ENCODE measurements at places on chromosomes 5 and 9.
A peak's percentile ranks its signal among the peaks of the same experiment; 100 is the strongest.

DNA sequence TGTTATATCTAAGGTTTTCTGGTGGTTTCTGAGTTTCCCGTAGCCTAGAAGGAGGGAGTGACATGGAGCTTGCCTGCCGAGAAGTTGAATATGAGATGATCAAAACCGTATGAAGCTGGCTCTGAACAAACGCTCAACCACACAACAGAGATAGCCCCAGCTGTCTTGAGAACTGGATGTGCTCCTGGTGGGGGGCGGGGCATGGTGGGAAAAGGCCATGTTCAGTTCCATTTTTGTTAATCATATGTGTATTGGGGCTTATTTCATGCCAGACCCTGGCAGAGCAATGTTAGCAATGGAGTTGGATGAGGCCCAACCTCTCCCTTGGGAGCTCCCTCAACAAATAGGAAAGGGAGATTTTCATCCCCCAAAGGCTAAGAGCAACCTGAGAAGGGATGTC lies 4.8 kb downstream of the CCL19 start:
- DNase-seq: no peak

- DNase-seq: no peak
These were observed 21.0 kb downstream of the F2R start for GRCh38 chr5:76736679-76737556.

DNA sequence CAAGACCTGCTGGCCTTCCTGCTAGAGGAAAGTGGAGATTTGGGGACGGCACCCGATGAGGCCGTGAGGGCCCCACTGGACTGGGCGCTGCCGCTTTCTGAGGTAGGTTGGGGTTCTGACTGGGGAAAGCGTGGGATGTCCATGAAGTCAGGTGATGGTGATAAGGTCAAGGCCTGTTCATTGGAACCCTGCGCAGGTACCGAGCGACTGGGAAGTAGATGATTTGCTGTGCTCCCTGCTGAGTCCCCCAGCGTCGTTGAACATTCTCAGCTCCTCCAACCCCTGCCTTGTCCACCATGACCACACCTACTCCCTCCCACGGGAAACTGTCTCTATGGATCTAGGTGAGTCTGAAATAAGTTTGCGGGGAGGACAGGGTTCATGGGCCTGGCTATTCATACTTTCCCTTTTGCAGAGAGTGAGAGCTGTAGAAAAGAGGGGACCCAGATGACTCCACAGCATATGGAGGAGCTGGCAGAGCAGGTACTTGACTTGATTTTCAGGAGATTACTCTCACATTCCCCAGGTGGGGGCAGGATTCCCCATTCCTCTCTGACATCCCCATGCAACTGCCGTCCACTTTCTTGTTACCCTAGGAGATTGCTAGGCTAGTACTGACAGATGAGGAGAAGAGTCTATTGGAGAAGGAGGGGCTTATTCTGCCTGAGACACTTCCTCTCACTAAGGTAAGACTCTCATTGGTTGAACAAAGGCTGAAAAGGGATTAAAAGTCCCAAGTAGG lies 505 bp downstream of the CREB3 start:
- no peak for DNase-seq

- DNase-seq: no peak
These were observed 220.5 kb downstream of the SH3GL2 start for GRCh38 chr9:17799369-17799768.

DNA sequence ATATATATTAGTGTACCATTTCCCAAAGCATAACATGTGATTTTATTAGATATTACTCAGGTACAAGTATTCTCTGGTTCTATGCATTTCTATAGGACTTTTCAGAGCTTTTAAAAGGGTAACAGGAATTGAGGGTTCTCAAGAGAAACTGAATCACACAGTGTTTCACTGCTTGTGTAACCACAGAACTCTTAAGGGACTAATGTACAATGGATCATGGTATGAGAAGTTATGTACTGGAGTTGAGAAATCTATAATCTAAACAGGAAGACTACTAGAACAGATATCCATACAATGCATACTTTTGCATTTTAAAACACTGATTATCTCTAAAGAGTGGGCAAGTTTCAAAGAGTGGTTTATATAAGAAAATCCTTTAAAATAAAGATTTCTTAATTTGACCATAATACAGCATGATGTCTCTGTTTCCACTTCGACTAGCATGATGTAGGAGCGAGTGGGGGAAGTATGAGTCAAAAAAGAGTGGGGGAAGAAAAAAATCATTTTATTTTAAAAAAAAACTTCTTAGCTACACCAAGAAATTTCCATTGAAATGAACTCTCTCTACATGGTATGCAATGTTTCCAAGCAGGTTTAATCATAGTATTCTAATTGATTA lies 183.5 kb downstream of the RFX3 start:
- no peak for DNase-seq

DNA sequence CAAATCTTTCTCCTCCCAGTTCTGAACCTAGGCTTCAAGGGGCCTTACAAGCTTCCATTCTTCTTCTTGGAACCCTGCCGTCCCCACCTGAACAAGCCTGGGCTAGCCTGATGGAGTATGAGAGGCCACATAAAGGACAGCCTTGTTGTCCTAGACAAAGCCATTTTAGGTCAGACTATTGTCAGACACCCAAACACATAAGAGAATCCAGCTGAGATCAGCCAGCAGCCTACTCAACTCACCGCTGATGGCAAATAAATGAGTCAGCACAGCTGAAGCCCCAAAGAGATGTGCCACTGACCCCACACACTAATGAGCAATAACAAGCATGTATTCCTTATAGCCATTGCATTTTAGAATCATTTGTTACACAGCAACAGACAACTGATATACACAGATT lies 33.8 kb downstream of the SVEP1 start:
- DNase-seq: no peak

DNA sequence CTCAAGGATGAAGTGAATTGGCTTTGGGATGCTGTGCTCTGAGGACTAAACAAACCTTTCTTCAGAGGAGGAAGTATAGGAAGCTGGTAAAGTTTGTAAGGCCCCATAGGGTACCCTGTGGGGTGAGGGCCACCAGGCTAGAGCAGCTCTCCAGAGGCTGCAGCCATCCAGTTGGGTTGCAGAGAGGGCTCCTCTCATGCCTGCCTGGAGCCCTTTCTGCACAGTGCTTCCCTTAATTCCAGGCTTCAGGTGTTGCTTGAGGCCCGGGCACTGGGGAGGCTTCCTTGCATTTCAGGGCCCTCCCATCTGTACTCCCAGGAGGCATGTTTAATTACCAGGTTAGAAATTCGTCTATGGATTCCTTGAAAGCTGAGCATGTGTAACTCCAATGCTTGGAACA lies 95.3 kb upstream of the FSTL4 start:
- DNase-seq: no peak

DNA sequence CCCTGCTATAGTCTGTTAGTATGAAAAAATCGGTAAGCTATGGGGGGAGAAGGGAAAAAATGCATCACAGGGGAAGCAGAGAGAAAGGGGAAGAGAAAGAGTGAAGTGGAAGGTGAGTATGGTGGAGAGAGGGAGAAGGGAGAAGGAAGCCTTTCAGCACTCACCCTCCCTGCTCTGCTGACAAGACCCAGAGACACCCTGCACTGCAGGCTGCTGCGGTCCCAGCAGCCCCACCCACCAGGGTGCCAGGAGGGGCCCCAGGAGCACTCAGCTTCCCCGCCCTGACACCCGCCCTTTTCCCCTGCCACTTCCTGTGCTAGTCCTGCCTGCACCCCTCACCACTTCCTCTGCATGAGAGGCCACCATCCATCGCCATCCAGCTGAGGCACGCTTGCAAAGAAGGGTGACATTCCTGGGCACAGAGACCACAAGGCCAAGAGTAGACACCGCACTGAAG lies 12.7 kb downstream of the STK10 start:
- peak; percentile 75 for DNase-seq

DNA sequence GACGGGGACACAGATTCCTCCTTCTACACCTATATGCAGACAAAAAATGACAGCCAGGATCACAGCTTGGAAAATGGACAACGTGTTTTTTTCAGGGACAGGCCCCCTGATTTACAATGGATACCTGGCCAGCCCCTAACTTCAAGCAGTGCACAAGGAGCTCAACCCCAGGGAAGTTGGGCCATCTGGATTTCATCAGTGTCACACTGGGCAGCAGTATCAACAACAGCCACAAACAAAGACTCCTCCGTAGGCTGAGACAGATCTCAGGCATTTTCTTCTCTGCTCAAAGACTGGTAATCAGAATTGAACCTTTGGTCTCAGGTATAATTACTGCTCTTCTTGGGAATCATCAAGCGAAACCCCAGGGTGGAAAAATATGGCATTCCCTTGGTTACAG lies 374.0 kb downstream of the ZNF608 start:
- no peak for DNase-seq

DNA sequence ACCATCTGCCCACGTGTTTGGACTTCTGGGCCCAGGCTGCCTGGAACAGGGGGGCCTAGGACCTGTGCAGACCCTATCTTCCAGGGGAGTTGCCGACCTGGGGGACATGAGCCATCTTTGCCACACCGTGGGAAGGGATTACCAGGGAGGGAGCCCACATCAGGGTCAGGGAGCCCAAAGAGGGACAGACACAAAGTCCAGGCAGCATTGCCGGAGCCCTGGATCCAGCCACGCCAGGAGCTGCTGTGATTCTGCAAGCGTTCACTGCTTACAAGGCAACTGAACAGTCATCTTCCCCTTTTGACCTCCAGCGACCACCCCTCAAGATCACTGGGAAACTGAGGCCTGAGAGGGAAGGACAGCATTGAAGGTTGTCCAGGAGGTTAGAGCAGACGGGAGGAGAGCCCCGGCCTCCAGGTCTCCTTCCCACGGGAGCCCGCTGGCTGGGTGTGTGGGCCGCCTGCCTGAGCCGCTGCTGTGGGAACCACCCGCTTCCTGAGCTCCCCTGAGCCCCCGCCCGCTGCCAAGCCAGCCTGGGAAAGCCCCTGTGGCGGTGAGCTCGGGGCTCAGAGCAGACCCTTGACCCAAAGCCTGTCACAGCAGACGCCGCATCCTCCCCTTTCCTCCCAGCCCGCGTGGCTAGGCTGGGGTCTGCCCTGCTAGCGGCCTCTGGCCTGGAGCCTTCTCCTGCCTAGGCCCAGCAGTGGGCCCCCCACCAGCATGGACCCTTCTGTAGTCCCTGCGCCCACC lies 17.1 kb upstream of the NOTCH1 start:
- no peak for DNase-seq

DNA sequence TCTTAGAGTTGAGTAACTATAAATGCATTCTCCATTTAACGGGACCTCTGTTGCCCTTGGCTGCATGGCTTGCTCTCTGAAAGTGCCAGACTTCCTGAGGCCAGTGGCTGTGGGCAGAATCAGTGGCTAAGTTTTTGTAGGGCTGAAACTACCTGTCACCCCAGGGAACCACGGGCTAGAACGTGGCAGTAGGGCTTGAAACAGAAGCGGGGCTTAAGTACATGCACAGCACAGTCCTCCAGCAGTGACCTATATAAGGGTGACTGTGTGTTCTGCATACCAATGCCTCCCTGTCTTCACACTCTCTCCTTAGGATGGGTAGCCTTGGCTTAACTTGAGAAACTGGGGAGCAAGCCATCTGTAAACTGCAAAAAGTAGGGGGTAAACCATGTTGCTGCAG lies 43.6 kb upstream of the LRRTM2 start:
- no peak for DNase-seq

- DNase-seq: peak; percentile 58
These were observed 2.3 kb downstream of the KLF9 start for GRCh38 chr9:70411930-70412831.

DNA sequence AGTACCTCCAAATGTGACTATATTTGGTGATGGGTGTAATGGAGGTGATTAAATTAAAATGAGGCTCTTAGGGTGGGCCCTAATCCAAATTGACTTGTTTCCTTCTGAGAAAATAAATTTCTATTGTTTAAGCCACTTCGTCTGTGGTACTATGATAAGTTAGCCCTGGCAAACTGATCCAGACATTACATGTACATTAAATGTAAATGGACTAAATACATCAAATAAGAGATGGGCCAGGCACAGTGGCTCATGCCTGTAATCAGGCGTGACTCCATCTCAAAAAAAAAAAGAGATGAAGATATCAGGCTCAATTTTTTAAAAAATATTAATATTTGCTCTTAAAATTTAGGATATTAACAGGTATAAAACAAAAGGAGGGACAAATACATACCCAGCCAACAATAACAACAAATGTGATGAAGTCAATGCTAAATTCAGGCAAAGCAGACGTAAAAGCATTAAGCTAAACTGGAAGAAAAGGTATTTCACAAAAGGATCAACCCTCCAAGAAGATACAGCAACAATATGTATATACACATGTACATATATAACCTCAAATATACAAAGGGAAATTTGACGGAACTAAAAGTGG lies 5.5 kb upstream of the OR2V1 start:
- no peak for DNase-seq

GRCh38 chr5:8500426-8500825 lies 631.5 kb downstream of the MTRR start:
- no peak for DNase-seq

DNA sequence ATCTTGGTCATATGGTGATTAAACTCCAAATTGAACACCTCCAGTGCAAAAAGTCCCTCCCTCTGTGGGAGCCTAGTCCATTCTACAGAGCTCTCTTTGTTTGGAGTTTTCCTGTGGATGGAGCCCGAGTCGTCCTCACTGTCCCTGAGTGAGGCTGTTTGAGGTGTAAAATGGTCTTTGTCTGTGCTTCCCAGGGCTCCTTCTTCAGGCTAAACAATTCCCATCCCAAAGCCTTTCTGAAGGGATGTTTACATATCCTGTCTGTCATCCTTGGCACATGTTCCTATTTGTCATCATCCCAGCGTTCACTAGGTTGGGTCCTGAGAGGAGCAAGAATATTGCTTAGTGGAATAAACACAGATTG lies 68.9 kb downstream of the COL27A1 start:
- no peak for DNase-seq

DNA sequence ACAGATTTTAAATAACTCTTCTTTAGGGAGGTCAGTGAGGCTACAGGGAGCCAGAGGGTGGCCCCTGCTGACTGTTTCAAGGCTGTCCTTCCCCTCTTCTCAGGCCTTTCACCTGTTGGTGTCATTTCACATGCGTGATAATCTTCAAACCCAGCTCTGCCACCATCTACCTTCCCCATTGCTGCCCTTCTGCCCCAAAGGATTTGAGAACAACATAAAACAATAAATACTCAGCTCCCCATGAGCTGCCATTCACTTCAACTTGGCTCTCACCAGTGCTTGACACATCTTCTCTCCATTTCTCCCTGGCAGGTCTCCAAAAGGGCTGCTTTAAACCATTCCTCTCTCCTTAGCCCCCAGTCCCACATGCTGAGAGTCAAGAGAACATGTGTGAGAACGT lies 75.5 kb upstream of the PALM2AKAP2 start:
- no peak for DNase-seq

GRCh38 chr5:31561946-31562345 lies 29.8 kb downstream of the C5orf22 start:
- no peak for DNase-seq

DNA sequence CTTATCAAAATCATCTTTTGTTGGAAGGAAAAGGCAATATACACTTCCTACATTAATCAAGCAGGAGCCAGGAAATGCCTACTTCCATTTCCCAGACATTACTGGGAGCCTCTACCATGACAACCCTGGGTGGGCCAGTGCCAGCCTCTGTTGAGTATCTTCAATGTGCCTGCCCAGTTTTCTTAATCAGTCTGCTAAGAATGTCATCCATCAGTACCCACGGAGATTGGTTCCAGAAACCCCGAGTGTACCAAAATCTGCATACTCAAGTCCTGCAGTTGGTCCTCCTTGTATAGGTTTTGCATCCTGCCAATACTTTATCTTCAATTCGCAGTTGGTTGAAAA lies 82.4 kb downstream of the MARCHF3 start:
- DNase-seq: no peak
